ENCODE measurements at places on chromosomes 11 and 22.

- DNase-seq, result no peak
These were observed 85.6 kb downstream of the NCAM1 start for GRCh38 chr11:113046866-113047265.

GRCh38 chr11:94586546-94586945 is 19.4 kb downstream of the PIWIL4 start:
- DNase-seq, result no peak

GRCh38 chr11:38791346-38791961 is 2193.4 kb upstream of the RAG2 start:
- DNase-seq, result no peak

DNA sequence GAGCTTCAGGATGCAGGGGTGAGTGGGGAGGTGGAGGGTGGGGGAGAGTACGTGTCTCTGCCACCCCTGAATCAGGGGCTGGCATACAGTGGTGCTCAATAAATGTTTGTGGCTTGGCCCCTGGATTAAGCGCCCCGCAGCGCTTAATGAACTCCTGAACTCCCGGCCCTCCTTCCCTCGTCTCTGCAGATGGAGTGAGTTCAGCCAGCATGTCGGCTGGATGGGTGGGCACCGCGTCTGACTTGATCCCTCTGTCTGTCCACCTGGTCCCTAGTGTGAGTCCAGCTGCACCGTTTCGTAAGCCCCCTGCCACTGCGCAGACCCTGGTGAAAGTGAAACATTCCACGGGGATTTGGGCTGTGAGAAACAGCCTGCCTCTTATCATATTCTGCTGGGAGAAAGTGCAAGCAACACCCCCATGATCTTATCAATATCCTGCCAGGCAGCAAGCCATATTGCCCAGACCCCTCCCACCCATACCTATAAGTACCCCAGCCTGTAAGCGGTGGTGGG is 12.0 kb upstream of the MRGPRD start:
- DNase-seq, result no peak

GRCh38 chr11:65499713-65500386 is 1.0 kb downstream of the MALAT1 start:
- no peak for DNase-seq

DNA sequence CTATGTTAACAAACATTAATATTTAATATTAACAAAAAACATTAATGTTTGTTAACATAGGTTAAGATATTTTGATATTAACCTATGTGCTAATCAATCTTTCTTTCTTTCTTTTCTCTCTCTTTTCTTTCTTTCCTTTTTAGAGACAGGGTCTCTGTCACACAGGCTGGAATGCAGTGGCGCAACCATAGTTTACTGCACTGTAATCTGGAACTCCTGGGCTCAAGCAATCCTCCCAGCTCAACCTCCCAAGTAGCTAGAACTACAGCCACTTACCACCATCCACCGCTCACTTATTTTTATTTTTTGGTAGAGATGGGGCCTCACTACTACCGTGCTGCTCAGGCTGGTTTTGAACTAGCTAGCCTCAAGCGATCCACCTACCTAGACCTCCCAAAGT is 13.2 kb downstream of the SIK3 start:
- no peak for DNase-seq

DNA sequence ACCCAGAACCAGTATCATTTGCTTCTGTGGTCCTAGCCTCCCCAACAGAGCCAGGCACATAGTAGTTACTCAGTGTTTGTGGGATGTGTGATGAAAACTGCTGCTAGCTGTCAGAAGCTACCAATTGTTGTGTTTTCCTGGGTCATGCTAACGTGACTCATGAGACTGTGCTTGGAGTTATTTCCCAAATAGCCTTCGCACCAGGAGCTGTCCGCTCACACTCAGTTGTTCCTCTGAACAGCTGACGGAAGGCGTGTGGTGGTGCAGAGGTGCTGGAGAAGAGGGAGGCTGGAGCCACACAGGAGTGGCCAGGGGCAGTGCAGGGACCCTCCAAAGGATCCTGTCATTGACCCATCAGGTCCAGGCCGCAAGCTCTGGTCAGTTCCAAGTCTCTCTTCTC is 53.9 kb upstream of the TBCEL start:
- DNase-seq, result no peak

- DNase-seq, result no peak
These were observed 127.8 kb upstream of the PLET1 start for GRCh38 chr11:112388496-112388895.

DNA sequence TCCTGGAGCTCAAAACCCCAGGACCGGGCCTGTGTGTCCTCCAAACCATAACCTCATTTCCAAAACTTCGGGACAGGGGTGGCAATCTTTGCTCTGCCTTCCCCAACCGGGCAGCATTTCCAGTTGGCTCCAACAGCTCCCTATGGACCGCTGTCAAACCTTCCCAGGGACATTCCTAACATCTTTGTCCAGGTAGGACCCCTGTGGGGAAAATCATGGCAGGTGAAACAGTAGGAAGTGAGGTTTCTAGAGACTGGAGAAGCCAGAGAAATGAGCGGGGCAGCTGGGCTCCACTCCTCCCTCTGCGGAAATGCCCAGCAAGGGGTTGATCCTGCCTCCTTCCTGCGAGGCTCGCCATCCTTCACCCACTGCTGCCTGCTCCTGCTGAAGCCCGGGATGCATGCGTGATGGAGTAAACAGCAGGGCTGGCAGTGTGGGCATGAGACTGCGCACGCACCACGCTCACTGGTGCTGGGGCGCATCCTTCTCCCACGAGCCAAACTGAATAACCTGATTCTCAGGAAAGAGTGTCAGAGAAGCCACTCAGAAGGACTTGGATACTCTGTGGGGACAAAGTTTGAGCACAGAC is 136.4 kb downstream of the BUD13 start:
- no peak for DNase-seq

GRCh38 chr11:7381937-7382336 is 103.4 kb upstream of the OLFML1 start:
- DNase-seq, result no peak

DNA sequence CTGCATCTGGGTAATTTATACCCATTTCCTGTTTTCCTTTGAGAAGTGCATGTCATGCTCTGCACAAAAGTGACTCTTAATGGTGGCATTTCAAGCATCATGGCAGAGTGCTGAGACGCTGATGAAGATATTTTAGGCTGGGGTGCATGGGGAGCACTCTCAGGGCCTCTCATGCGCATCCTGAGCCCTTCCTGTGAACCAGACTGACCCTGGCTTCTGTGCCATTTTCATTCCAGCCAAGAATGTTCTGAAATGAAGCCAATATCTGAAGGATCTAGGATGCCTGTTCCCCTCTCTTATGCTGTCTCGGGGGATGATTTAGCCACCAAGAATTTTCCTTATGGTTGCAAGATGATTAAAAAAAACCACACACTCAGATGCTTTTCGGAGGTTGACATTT is 61.5 kb downstream of the MIAT start:
- DNase-seq, result no peak

- DNase-seq, result no peak
These were observed 133.3 kb downstream of the TBC1D22A start for GRCh38 chr22:46895753-46896152.

GRCh38 chr22:50031189-50032091 is 18.9 kb upstream of the IL17REL start:
- DNase-seq, result no peak

GRCh38 chr11:34235591-34236071 is 122.2 kb downstream of the ABTB2 start:
- DNase-seq, result no peak

- DNase-seq, result no peak
These were observed 4.7 kb downstream of the TANGO2 start for GRCh38 chr22:20025401-20026203.

DNA sequence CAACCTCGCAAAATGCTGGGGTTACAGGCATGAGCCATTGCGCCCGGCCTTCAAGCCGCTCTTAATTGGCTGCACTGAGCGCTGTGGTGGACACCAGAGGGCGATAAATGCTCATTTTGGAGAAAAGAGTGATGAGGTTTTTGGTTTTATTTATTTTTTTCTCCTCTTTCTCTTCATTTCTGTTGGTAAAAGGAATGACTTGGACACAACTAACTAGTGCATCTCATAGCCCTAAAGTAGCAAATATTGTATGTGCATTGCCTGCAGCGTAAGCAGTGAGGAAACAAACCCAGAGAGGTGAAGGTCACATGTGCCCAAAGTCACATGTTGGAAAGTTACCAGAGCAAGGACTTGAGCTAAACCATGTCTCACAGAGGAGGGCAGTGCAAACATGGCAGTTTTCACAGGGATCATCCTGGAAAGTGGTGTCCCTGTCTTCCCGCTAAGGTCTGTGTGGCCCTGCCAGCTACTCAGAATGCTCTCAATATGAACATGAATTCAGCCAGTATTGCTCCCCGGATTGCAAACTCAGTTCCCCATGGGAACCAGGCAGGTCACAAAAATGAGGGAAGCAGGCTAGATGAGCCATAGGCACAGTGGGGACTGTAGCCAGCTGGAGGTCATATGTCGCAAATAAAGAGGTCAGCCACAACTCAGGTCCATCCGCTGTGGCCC is 8.6 kb upstream of the CD82 start:
- no peak for DNase-seq

DNA sequence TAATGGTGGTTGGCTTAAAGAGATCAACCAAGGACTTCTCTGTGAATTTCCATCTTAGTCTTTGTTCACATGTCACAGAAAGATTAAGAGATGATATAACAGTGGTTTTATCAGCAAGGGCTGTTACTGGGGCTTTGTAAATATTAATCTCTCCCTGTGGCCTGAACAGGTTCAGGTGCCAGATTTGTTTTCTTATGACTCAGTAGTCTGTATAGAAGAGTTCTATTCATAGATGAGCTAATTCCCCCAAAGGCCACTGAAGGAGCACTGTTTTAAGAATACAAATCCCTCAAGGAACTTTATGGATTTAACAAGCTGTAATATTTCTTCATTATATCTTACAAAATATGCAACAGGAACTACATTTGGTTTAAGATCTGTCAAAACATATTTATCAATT is 50.4 kb downstream of the TCP11L1 start:
- DNase-seq, result no peak

- no peak for DNase-seq
These were observed 389.1 kb downstream of the NXPE2 start for GRCh38 chr11:115067471-115067870.

GRCh38 chr22:49826603-49827270 is 936 bp downstream of the BRD1 start:
- DNase-seq, result no peak

DNA sequence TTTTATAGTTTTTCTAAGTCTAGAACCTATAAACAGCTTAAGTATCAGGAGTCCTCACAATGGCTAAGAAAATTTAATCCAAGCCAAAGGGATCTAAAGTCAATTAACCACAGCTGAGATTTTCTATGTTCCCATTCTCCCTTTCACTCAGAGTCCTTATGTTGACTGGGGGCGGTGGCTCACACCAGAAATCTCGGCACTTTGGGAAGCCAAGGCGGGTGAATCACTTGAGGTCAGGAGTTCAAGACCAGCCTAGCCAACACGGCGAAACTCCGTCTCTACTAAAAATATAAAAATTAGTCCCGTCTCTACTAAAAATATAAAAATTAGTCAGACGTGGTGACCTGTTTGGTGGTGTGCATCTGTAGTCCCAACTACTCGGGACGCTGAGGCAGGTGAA is 6.9 kb downstream of the RDX start:
- no peak for DNase-seq

DNA sequence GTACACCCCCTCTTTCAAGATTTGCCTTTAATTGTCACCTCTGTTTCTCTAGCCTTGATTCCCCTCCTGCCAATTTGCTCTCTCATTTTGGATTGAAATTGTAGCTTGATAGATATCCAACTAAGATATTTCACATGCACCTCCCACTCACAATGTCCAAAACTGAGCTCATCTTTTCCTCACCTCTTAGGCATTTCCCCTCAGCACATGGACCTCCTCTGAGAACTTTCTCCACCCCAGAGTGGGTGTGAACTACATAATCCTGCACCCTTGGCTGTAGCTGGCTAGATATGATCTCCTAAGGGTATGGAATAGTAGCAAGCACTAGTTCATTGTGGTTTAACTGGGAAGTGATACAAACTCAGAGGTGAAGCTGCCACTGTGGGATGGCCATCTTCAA is 91.5 kb upstream of the SESN3 start:
- DNase-seq, result no peak

GRCh38 chr22:38069372-38070249 is 12.4 kb downstream of the PICK1 start:
- no peak for DNase-seq

DNA sequence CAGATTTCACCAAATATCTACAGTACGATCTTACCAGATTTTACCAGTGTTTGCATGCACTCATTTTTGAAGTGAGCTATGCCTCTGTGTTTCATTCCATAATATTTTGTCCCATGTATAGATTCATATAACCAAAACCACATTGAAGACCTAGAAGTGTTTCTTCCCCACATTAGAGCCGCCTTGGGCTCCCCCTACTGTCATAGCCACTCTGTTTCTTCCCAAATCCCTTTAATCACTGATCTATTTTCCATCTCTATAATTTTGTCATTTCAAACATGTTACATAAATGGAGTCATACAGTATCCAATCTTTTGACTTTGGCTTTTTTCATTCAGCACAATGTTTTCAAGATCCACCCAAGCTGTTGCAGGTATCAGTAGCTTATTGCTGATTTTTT is 12.7 kb downstream of the MRGPRX3 start:
- DNase-seq, result no peak

- no peak for DNase-seq
These were observed 119.5 kb downstream of the ENTHD1 start for GRCh38 chr22:39773976-39774539.

DNA sequence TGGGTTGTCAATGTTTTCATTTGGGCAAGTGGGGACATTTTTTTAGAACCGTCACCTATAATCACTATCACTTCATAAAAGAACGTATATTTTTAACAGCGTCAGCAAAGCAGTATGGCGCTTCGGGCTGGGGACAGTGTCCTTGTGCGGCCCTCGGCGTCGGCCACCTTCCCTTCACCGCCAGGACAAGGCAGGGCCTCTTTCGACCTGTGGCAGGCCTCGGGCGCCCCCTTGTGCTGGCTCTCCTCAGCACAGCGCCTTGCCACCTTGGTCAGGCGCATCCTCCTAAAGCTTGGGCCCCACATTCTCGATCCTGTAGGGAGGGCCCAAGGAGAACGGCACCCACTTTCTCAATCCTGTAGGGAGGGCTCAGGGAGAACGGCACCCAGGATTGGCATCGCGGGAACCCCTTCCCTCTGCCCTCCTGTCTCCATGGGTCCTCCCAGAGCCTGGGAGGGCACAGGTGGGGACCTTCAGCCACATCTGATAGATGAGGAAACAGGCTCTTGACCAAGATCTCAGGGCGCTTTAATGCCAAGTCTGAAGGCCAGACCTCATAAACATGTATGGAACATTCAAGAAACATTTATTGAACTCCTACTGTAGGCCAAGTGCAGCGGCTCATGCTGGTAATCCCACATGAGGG is 11.5 kb upstream of the FADD start:
- DNase-seq, result no peak

- DNase-seq, result no peak
These were observed 12.3 kb downstream of the APOL6 start for GRCh38 chr22:35660291-35661127.

GRCh38 chr11:108854346-108854745 is 189.5 kb downstream of the DDX10 start:
- no peak for DNase-seq

GRCh38 chr11:27317751-27318150 is 45.3 kb downstream of the CCDC34 start:
- no peak for DNase-seq

GRCh38 chr22:24071686-24072085 is 60.6 kb downstream of the CABIN1 start:
- no peak for DNase-seq
